ENCODE measurements at places on chromosomes 5 and 9. TPM values are rescaled to one million over a fixed set of nuclear protein-coding genes. Genes with fewer than 3 reads are reported as not detected.

Gene PLCXD3
- total RNA-seq = 20.9 TPM

Gene QRFP
- total RNA-seq = not detected

Gene SETD9
- total RNA-seq = 15.7 TPM

Gene TMEFF1
- total RNA-seq = 2.9 TPM

Gene ADGRD2
- not detected for total RNA-seq

Gene C9orf153
- total RNA-seq = not detected
